H7 (cell line): ENCODE measurements at places on chromosomes 4 and X.

GRCh38 chr4:41009411-41009810 lies 204.9 kb downstream of the APBB2 start:
- no peak for DNase-seq

DNA sequence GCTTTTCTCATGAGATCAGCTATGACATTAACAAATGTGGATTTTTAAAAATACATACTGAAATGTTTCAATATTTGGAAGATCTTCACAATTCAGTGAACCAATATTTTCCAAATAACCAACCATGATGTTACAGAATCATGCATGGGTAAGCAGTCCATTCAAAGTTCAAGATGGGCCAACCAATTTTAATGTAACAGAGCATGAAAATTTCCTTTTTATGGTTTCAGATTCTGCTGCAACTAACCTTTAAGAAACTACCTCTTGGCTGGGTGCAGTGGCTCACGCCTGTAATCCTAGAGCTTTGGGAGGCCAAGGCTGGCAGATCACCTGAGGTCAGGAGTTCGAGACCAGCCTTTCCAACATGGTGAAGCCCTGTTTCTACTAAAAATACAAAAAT lies 107.7 kb downstream of the RBM47 start:
- no peak for DNase-seq

GRCh38 chrX:39591099-39591498 lies 506.7 kb downstream of the BCOR start:
- DNase-seq: no peak

DNA sequence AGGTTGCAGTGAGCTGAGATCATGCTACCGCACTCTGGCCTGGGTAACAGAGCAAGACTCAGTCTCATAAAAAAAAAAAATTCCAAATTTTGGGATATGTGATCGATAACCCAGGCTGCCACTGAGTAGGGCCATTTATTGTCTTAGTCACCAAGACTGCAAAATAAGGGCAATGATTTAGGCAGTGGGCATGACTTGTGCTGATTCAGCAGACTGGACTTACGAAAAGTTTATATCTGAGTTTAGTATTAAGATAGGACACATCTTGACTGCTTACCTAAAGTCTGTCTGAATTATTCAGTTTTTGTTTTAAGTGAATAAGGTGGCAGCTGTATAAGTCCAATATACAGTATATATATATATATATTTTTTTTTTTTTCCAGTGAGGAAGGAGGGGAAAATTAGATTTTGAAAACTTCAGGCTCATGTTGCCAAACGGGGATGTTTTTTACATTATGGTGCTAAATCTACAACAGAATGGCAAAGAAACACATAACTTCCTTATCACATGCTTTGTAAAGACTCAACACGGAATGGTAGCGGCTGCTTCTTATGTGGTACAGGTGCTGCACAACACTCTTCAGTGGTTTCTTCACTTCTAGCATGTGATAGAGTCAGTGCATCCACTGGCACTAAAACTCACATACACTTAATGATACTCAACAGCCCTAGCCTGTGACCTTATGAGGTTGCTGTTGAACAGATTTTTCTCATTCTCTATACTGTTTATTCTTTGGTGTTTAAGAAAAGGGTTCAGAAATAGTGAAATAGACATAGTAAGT lies 6.5 kb downstream of the TEX13D start:
- no peak for DNase-seq

DNA sequence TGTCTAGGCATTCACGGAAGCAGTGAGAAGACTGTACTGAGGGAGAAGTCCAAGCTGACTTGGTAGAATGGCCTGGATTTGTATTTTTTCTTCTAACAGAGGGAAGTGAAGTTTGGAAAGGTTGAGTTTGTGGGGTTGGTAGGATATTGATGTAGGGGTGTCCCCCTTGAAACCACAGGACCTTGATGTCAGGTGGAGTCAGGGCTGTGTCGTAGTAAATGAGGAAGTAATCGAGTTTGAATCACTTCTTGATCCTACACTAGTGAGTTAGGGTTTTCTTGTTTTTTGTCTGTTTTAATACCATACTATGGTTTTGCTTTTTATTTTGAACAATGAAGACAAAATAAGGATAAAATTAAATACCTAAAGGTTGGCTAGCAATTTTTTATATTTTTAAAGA lies 30.1 kb upstream of the ANAPC4 start:
- DNase-seq: no peak

DNA sequence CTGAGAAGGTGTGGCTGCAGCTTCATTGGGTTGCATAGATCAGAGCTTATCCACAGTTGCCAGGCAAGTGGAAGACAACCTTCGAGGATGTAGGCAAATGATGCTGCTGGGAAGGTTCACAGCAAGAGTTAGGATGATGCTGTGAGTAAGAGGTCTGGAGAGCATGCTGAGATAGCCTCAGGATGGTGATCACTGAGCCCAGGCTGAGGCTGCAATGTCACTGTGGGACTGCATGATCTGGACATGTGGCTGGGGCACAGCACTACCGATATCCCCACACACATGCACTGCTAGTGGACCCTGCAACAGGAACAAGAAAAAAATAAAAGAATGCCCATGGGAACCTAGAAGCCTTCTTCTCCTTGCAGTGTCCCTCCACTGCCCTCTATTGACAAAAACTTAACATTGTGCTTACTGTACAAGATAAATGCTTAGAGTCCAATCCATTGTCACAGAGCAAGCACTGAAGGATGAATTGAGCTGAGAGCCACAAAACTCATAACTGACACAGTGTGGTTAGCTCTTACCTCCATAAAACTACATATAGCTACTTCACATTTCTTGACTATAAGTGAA lies 105.6 kb downstream of the CNKSR2 start:
- DNase-seq: peak; percentile 22

DNA sequence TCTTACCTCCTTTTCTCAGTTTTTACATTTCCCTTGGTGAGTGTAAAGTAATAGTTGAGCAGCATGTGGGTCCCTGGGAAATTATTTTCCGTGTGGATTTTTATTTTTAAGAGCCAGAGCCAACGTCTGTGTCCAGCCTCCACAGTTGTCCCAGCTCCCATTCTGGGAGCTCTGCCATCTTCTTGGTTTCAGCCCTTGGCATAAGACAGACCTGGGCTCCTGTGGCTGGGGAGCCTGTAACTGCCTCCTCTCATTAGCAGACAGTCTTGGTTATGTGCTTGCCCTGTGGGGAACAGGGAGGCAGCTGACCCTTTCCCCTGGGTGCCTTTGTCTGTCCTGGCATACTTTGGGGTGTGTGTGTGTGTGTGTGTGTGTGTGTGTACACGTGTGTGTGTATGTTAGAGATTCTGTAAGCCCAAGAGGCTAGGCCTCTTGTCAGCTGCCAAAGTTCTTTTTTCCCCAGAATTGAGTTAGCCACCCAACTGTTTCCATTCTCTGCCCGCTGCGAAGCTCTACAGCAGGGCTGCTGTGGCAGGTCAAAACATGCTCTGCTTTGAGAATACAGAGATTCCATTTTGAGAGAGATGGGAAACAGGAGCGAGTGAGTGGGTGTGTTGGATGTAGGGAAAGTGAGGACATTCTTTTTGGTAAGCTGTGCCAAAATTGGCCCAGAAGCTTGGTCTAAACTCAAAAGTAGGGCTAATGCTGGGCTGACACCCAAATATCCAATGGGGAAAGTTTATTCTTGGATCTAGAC lies 140.7 kb downstream of the TMEM164 start:
- DNase-seq: no peak

GRCh38 chrX:115632455-115632854 lies 71.5 kb downstream of the PLS3 start:
- no peak for DNase-seq

GRCh38 chrX:111165902-111166301 lies 69.9 kb downstream of the PAK3 start:
- no peak for DNase-seq
